ENCODE measurements at places on chromosomes 6 and 20. TPM values are rescaled to one million over a fixed set of nuclear protein-coding genes. Genes with fewer than 3 reads are reported as not detected.

Gene LY6G6C
- not detected for total RNA-seq

Gene CGA
- total RNA-seq: not detected

DNA sequence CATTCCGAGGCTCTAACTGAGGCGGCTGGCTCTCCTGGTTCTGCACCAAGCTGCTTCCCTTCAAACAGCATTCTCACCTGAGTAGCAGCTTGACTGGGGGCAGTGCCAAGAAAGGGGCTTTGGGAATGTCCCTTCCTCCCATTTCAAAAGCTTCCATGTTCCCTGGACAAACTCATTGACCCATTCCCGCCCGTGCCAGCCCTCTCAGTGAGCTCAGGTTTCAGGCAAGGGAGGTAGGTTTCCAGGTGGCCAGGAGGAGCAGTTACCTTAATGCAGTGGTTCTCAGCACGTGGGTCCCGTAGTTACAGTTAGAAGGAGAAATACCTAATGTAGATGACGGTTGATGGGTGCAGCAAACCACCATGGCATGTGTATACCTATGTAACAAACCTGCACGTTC is 135.2 kb downstream of the ELOVL4 start:
- H3K27ac ChIP-seq: no peak overlapping the region
- H3K36me3 ChIP-seq: no peaks in the 10 kb centered on the region
- H3K4me1 ChIP-seq: peaks cover 4% of the 10 kb centered on the region

GRCh38 chr20:36917943-36918342 is 33.6 kb downstream of the SAMHD1 start:
- H3K27ac ChIP-seq: no peak overlapping the region
- peaks cover 6% of the 10 kb centered on the region for H3K4me1 ChIP-seq
- H3K36me3 ChIP-seq: peaks cover 7% of the 10 kb centered on the region
- H3K4me3 ChIP-seq: no peak overlapping the region

- peaks cover 5% of the 10 kb centered on the region for H3K36me3 ChIP-seq
- H3K4me1 ChIP-seq: peaks cover 24% of the 10 kb centered on the region
- peak; percentile 90 for DNase-seq
- H3K27me3 ChIP-seq: no peaks in the 10 kb centered on the region
Observed at GRCh38 chr20:3768342-3769130, 983 bp upstream of the ADISSP start.

DNA sequence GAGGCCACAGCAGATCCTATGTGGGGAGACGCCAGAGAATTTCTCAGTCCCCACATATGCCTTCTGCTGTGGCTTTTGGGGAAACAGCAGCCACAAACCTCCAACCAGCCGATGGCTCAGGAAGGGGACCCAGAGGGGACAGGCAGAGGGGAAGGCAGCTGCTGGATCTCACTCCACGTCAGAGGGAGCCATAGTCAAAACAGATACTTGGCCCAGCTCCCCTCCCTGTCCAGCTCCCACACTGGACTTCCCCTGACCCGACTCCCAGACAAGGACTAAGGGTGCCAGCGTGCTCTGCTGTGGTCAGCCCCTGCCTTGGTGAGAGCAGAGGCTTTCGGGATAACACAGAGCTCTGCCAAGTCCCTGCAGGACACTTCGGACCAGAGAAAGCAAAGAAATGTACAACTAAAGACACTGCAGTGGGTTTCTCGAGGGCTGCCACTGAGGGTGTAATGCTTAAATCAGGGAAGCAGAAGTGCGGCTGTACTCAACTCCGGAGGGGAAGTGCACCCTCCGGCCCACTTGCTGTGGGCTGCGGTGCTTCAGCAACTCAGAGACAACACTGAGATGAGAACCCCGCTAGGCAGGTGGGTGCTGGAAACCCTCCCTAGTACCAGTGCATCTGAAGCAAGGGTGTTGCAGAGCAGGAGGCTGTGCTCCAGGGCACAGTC is 47.2 kb downstream of the RRBP1 start:
- no peak for DNase-seq
- H3K4me1 ChIP-seq: no peaks in the 10 kb centered on the region
- no peaks in the 10 kb centered on the region for H3K27me3 ChIP-seq
- no peaks in the 10 kb centered on the region for H3K36me3 ChIP-seq
- H3K27ac ChIP-seq: no peak overlapping the region

- H3K36me3 ChIP-seq: no peaks in the 10 kb centered on the region
- H3K4me1 ChIP-seq: peaks cover 3% of the 10 kb centered on the region
- DNase-seq: no peak
- no peak overlapping the region for H3K4me3 ChIP-seq
- peaks cover 4% of the 10 kb centered on the region for H3K27me3 ChIP-seq
Observed at GRCh38 chr20:4195499-4195898, 180.1 kb upstream of the RNF24 start.

- no peak for DNase-seq
- peaks cover 16% of the 10 kb centered on the region for H3K4me1 ChIP-seq
- no peak overlapping the region for H3K27ac ChIP-seq
- H3K36me3 ChIP-seq: no peaks in the 10 kb centered on the region
- H3K27me3 ChIP-seq: no peaks in the 10 kb centered on the region
- H3K4me3 ChIP-seq: no peak overlapping the region
Observed at GRCh38 chr6:134081506-134081905, 29.1 kb upstream of the SLC2A12 start.

GRCh38 chr20:50380697-50381040 is 129.5 kb upstream of the PTPN1 start:
- H3K27me3 ChIP-seq: no peaks in the 10 kb centered on the region
- H3K27ac ChIP-seq: no peak overlapping the region
- no peak overlapping the region for H3K4me3 ChIP-seq

Measured in activated naive CD8-positive, alpha-beta T cell treated with anti-CD3 and anti-CD28 coated beads for 36 hours (primary cell).